ENCODE measurements at places on chromosomes 3 and 15.

GRCh38 chr3:9901967-9902366, 681 bp upstream of the IL17RE start:
- DNase-seq = no peak

DNA sequence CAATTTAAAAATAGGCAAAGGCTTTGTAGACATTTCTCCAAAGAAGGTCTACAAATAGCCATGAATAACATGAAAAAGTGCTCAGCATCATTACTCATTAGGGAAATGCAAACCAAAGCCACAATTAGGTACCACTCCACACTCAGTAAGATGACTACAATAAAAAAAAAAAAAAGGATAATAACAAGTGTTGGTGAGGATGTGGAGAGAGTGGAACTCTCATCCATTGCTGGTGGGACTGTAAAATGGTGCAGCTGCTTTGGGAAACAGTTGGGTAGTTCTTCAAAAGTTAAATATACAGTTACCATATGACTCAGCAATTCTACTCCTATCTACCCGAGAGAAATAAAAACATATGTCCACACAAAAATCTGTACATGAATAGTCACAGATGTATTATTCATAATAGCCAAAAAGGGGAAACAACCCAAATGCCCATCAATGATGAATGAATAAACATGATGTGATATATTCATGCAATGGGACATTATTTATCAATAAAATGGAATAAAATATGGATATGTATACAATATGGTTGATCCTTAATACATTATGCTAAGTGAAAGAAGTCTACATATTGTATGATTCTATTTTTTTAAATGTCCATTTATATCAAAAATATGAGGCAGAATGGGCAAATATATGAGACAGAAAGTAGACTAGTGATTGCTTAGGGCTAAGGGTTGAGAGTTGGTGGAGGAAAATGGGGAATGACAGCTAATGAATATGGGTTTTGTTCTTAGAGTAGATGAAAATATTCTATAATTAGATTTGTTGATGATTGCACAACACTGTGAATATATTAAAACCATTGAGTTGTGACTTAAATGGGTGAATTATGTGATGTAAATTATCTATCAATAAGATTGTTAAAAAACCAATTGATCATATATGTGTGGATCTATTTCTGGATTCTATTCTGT, 66.1 kb upstream of the SMAD3 start:
- no peak for DNase-seq

DNA sequence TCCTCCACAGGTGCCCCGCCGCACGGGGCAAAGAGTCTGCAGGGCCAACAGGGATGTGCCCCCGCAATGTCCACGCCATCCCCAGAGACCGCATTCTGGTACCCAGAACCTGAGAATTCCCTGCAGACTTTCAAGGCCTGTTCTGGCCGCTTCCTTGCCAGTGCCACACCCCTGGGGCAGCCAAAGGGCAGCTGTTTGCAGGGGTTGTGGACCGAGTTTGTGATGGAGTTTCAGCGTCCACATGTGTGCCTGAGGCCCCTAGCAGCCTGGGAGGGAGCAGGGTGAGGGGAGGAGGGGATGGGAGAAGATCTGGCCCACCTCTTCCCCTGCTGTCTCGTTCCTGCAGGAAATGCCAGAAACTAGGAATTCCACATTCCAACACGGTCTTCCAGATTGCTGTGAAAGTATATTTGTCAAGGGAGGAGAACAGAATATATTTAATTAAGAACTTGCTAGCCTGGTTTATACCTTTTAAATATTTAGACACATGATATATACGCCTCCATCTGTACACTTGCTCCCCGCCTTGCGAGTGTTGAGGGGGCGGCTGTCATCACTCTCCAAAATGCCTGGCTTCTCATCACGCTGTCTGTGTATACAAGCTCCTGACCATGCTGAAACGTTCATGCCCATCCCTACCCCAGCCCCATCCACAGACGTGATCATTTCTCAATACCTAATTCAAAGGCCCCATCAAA, 31.1 kb upstream of the RASA2 start:
- DNase-seq = no peak

GRCh38 chr3:147836330-147836729, 427.2 kb downstream of the ZIC1 start:
- no peak for DNase-seq

GRCh38 chr3:5423523-5423922, 236.0 kb downstream of the EDEM1 start:
- no peak for DNase-seq
